ENCODE measurements at places on chromosomes 13 and 19.

- DNase-seq: no peak
Observed at GRCh38 chr13:44710576-44710975, 134.4 kb upstream of the TSC22D1 start.

DNA sequence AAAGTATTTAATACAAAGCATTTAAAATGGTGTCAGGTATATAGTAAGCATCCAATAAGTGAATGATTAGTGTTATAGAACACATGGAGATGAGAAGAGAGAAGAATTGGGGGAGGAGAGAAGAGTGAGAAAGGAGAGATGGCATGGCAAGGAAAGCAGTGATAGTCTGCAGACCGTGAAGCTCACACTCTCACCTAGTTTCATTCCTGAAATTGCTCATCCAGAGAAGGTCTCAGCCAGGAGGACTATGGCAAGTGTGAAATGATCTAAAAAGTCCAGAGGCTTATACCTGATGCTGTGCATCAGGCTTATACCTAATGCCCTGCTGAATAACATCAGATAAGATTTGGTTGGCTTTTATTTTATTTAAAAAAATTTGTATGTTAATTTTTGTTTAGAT is 351.6 kb upstream of the KLF12 start:
- no peak for DNase-seq

- DNase-seq: no peak
Observed at GRCh38 chr13:40609972-40610726, 56.3 kb downstream of the FOXO1 start.

GRCh38 chr13:25768838-25769237 is 283.0 kb downstream of the SHISA2 start:
- no peak for DNase-seq

DNA sequence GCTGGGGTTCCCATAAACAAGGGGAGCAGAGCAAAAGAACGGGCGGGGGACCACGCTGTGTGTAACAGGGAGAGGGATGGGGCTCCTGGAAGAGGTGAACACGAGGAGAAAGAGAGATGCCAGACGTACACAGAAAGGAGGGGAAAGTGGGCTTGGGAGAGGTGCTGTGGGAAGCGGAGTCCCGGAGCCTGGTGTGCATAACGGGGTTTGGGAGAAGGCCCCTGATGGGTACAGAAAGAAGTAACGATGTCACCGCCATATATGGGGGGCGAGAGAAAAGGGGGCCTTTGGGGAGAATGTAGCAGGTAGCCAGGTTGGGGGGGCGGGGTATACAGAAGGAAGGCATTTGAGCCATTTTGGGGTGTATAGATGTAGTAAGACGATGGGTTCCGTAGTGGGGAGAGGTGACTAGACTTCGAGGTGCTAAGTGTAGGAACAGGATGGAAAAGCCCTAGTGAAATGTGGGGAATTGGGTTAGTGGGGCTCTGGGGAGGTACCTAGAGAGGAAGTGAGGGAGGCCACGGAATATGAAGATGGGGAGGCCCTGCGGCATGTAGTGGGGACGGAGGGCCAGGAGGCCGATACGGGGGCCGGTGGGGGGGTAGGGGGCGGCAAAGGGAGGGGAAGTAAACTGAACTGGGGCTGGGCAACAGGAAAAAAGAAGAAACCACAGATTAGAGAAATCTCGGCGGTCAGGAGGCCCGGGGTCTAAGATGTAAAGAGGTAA is 787 bp downstream of the ZNF580 start:
- no peak for DNase-seq

GRCh38 chr19:31135841-31136240 is 213.4 kb downstream of the TSHZ3 start:
- DNase-seq: no peak

All from effector memory CD8-positive, alpha-beta T cell (primary cell).